ENCODE measurements at places on chromosomes 12 and 14. TPM values are rescaled to one million over a fixed set of nuclear protein-coding genes. Genes with fewer than 3 reads are reported as not detected.

The GYS2 gene
- polyA plus RNA-seq, result 4.7 TPM

The KRT83 gene
- polyA plus RNA-seq, result not detected

The TTC8 gene
- 8.0 TPM for polyA plus RNA-seq

The ESPL1 gene
- 43.8 TPM for polyA plus RNA-seq

The CLEC1B gene
- not detected for polyA plus RNA-seq

The NAA30 gene
- 2.4 TPM for polyA plus RNA-seq

The KLRG1 gene
- polyA plus RNA-seq, result 0.52 TPM

The HELB gene
- 0.57 TPM for polyA plus RNA-seq

The NANOG gene
- polyA plus RNA-seq, result 0.02 TPM

The OTX2 gene
- polyA plus RNA-seq, result not detected
